Neural crest cell (in vitro differentiated cells): ENCODE measurements at places on chromosomes 2 and 18.

- no peak for DNase-seq
Observed at GRCh38 chr2:50584185-50584584, 447.7 kb downstream of the NRXN1 start.

DNA sequence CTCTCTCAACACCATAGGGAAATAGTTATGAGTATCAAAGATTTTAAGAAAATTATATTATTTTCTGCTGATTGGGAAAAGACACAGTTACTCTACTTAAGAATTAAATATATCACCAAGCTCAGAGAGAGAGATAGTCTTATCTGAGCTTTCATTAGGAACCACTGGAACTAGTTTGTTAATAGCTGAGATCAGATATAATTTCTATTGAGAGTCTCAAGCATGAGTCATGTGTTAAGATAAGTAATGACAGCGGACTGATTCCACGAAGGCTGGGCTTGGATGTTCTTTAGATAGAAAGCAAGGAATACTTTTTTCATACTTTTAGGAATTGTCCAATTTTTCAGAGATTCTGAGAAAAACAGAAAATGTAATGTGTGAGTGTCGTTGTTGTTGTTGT lies 44.4 kb upstream of the RBM44 start:
- DNase-seq, result no peak

DNA sequence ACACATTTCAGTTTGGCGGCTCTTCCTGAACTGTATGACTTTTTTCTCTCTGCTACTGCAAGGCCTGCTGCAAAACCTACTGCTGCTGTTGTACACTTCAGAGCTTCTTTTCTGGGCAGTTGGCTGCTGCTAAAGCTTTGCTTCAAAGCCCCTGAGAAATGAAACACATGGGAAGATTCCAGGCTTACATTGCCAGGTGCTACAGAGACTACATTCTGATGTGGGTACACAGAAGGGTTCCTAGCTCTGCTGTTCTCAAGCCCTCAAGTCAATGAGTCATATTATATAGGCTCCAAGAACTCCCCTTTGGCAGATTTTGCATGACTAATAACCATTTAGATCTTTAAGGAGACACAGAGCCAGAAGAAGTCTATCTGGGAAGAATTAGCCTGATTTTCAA lies 12.9 kb upstream of the PGAP1 start:
- no peak for DNase-seq

DNA sequence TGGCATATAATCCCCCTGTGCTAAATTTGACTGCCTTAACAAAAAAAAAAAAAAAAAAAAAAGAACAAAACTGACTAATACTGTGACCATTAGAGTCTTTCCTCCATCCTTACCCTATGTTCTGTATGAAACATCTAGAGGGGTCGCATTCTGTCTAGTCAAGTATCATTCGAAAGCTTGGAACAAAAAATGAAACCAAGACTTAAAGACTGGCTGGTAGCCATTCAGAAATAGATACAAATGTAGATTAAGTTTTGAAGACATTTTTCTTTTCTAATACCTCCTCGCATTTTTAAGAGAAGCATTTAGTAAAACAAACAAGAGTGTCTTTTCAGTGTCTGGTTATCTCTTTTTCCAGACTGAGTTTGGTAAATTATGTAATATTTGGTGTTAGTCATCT lies 66.7 kb downstream of the SPATS2L start:
- DNase-seq, result no peak

DNA sequence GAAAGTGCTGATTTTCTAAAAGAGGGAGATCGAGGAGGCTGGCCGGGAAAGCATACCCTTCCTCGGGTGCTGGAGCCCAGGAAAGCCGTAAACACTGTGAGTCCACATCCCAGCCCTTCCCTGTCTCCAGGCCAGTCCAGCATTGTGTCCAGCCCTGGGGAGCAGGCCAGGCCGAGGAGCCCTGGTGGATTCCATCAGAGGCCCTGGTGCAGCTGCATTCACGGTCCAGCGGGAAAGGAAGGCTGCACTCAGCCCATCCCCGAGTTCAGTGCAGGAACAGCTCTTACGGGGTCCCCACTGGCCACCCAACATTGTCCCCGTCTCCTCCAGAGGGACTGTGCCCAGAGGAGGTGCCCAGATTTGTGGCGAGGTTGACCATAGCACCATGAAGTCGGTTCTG lies 218.6 kb downstream of the KLHL29 start:
- no peak for DNase-seq

DNA sequence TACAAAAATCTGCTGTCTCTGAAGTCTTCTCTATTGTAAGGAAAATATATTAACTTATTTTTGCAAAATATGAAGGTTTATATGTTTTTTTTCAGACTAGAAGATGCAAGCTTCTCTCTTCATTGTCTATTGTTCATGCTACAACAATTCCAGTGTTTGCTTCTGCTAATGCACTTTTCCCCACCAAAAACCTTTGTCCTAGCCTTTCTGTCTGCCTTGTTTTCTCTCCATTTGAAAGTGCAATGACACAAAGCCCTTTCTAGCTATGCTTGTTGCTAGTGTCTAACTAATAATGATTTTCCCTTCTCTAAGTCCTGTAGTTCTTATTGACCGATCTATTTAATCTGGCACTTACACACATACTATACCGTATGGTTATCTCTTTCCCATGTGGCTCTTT lies 369.5 kb upstream of the CELF4 start:
- no peak for DNase-seq

DNA sequence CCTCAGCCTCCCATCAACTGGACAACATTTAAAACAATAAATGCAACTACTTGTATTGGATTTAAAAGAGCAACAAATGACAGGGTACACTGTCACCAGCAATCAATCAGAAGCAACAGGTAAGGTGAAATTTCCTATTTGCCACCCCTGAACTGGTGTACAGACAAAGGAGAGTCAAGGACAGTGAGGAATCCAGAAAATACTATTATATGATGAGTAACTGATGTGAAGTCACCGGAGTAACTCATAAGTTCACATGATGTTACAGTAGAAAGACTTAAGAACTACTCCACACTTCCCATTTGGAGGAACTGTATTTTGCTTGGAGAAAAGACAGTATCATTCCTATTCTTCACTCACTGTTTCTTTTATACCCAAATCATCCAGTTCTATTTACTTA lies 4.1 kb upstream of the STAT1 start:
- DNase-seq, result no peak

DNA sequence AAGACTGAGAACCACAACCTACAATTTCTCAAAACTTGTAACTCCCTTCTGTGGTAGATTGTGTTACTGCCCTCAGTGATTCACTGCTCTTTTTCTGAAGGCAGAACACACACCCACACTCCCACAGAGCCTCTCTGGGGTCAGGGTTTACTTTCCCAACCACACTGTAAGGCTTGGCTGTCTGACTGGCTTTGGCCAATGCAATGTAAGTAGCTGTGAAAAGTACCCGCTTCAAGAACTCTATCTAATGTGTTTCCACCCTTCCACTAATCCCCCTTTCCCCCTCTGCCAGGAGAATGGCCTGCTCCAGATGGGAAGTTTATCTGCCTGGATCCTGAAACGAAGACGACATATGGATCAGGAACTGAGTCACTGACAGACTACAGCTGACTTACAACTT lies 222.7 kb downstream of the CDH2 start:
- DNase-seq, result no peak

DNA sequence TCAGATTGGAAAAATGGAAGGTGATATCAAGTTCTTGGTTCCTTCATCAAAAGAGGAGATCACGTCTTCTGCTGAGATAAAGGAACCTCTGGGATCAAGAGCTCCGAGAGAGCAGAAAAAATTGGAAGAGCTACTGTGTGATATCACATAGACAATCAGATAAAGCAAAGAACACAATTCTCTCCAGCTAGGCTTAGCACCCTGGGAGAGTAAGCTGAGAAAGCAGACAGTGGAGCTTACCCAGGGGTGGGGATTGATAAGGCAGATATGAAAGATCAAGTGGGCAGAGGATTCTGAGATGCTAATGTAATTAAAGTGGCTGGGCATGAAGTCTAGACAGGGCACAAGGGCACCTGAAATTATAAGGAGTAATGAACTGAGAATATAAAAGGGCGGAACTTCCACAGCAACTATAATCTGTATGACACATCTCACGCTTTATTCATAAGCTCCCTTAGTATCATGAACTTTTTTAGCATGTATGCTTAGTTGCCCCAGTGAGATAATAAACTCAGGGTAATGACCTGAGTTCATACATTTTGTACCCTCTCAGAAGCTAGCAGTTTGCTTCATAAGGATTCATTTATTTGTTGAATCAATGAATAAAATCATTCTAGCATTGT lies 65.8 kb downstream of the FAM161A start:
- no peak for DNase-seq

- DNase-seq, result no peak
Observed at GRCh38 chr2:154097833-154098398, 226.2 kb downstream of the GALNT13 start.

- DNase-seq, result no peak
Observed at GRCh38 chr2:155099784-155100183, 401.3 kb downstream of the KCNJ3 start.

DNA sequence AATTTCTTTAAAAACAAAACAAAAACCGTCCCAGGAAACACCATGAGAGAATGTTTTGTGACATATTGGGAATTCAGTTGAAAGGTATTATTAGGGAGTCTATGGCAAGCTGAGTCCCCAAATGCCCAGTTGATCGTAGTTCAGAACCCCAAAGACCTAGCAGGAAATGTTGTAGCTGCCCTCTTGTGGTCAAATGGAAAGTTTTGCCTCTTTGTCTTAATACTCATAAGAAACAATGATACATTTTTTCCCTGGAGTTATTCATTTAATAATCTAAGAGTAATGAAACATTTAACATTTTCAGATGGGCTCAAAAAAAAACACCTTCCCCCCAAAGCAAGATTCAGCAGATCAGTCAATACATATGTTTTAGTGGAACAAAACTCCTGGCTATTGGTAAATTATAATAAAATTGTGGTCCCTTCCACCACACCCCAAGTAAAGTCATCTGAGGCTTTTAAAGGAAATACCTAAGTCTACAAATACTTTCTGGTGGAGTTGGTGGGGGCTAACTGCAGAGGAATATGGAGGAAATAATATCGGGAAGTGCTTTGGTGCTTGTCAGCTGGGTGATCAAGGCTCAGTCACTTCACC lies 37.8 kb upstream of the EFEMP1 start:
- no peak for DNase-seq

GRCh38 chr2:199364153-199364552 lies 93.6 kb downstream of the SATB2 start:
- DNase-seq, result no peak

DNA sequence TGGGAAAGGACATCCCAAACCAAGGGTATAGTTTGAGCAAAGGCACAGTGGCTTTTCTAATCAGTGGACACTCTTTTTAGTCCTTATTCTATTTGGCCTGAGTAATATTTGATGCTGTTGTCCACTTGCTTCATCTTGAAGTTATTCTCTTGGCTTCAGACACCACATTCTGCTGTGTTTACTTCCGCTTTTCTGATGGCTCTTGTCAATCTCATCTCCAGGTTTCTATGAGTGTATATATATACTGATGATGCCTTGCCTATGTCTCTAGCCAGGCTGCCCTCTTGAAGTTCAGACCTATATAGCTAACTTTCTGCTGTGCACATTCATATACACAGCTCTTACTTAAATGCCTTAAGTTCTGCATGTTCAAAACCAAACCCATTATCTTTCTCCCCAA lies 83.1 kb downstream of the EFEMP1 start:
- no peak for DNase-seq

GRCh38 chr2:230335864-230336506 lies 9.0 kb downstream of the SP140L start:
- DNase-seq, result no peak

DNA sequence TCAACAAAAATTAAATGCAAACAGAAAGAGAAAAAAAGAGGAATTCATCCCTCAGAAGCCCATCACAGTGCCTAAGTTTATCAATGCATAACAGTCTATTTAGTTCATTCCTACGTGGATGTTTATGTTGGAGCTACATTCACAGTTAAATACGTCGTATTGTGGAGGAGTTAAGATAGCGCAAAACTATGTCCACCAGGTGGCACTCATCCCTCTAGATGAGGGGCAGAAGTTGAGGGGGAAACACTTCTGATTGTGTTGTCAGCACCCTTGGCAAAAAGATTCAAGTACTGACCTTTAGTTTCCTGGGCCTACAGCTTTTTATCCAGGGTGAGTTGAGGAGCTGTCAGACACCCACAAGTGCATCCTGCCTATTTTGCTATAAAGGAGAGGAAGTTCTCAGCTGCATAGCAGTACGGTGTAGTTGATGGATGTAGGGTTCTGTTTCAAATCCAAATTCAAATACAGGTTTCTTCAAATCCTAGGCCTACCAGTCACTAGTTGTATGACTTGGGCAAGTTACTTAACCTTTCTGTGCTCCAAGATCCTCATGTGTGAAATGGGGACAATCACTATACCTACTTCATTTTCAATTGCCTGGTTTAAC lies 26.8 kb upstream of the MYO1B start:
- peak; percentile 71 for DNase-seq

- peak; percentile 28 for DNase-seq
Observed at GRCh38 chr18:23135550-23136325, 453 bp downstream of the CABLES1 start.

DNA sequence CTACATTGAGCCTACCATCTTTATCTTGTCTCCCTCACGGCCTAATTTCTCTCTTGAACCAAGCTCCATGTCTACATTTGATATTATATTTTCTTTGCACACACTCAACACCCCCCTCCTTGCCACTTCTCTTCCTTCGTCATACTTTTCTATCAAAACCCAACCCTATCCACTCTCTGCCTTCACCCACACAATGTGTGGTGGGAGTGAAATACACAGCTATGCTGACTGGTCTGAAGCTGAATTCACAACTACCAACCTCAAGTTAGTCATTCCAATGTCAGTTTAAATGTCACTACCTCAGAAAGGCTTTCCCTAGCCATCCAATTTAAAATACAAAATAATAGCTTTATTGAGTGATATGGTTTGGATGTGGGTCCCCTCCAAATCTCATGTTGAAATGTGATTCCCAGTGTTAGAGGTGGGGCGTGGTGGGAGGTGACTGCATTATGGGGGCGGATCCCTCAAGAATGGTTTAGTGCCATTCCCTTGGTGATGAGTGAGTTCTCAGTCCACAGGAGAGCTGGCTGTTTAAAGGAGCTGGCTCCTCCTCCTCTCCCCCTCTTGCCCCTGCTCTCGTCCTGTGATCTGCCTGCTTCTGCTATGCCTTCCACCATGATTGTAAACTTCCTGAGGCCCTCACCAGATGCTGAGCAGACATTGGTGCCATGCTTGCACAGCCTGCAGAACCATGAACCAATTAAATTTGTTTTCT lies 112.1 kb downstream of the DTNB start:
- no peak for DNase-seq

DNA sequence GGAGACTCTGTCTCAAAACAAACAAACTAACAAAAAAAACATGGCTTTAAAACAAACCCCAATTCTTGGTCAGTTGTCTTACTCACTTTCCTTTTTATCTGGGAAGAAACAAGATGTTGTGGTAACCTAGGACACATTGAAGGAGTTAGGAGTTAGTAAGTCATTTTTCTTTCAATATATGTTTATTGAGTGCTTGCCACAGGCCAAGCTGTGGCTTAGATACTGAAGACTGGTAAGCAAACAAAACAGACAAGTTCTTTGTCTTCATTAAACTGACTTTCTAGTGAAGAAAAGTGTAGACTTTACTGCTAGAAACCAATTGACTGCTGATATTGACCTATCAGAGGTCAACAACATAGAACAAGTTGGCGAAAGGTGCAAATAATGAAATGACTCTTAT lies 1228.3 kb upstream of the FAM98A start:
- no peak for DNase-seq
